ENCODE measurements at places on chromosomes 1 and 21.

DNA sequence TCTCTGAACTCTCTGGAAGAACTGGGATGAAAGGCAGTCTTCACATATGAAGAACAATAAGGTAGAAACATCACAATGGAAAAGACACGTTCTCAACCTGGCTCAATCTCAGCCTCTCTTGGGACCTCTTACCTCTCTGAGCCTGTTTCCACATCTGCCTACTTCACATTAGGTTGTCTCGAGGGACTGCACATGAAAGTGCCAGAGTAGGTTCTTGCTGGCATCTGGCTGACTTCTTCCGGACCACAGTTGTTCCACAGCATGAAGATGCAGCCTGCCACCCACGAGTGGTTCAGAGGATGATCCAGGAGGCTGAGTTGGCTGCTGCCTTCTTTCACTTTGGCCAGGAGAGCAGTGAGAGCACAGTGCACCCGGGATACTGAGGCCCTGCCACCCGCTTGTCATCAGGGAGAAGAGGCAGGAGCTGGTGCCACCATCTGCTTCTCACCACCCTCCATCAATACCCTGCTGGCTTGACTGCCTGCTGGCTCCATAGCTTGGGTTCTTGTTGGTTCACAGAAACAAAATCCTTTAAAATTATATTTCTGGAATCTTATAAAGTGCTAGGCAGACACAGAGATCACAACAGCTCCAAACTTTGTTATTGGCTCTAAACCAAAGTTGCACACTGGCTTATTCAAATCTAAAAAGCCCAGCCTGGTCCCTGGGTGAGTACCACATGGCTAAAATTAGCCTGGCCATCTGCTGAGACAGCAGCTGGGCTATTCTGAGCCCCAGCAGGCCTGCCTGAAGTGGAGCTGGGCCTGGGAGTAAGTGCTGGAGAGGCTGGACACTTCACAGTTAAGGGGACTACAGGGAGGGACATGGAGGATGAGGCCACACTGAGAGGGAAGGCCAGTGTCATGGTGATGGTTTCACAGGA, 46.9 kb upstream of the LIN9 start:
- no peak for DNase-seq

DNA sequence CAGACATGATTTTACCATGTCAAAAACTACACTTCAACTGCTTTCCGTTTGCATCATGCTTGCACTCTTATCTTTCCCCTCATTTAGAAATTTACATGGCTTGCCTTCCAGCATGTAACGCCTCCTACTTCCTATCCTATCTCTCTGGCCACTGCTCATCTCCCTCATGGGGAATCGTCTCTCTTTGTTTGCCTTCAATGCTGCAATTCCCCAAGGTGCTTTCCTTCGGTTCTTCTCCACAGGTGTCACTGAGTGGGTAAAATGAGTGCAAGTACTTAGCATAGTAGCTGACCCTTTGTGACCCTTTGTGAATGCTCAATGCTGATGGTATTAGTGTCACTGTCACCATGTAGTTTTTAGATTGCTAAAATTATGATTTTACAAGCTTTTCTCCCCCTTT, 63.1 kb downstream of the APP start:
- DNase-seq: peak; percentile 43

DNA sequence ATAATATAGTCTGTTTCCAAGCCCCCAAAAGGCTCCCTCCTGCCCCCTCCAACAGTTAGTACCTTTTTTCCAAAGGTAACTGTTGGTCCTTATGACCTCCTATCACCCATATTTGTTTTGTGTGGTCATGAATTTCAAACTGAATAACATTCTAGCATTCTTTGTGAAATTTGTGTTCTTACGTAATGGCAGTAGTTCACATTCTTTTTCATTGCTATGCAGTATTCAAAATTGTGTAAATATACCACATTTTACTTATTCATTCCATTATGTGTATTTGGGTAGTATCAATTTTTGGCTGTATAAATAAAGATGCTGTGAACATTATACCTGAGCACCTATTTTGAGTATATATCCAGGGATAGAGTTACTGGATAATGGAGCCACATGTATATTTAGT, 13.4 kb downstream of the RNF11 start:
- no peak for DNase-seq

DNA sequence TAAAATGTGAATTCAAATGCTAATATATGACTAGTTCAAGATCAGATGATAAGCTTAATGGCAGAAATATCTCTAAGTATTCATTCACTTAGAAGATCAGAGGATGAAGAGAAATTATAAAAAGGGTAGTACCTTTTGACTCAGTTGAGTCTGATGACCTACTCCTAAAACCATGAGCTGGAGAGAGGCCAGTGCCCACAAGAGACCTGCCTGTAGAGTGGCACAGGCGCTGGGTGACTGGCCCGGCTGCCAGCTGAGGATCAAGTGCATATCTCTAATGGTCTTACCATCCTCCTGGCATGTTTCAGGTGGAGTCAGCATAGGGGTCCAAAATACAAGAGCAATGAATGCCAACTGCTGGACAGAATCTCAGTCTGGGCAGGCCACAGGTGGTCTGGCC, 14.1 kb downstream of the DDAH1 start:
- DNase-seq: no peak

DNA sequence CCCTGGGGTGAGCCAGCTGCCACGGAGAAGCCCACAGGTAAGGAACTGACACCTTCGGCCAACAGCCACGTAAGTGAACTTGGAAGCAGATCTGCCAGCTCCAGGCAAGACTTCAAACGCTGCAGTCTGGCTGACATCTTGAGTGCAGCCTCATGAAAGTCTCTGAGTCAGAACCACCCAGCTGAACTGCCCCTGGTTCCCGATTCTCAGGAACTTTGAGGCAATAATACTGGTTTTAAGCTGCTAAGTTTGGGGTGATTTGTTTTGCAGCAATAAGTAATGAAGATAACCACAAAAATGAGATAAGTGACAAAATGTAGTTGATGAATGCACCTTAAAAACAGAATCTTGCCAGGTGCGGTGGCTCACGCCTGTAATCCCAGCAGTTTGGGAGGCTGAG, 48.5 kb downstream of the MAP3K7CL start:
- no peak for DNase-seq

DNA sequence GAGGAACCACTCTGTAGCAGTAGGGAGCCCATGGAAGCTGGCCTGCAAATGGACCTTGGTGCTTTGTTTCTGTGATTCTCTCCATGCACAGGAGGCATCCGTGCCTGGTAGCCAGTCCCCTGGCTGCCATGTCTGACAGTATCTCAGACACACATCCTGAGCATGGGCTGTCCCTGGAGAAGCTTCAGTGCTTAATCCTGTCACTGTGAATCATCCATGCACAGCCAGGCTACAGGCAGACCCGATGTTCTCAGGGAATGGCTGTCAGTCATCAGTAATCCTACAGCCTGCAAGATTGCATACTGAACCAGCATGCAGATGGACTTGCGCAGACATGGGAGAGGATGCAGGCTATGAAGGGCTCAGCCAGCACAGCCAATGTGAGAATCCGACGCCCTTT, 606.3 kb upstream of the PLXNA2 start:
- DNase-seq: no peak

- no peak for DNase-seq
These were observed 442.3 kb downstream of the LRRIQ3 start for GRCh38 chr1:73755649-73756048.

DNA sequence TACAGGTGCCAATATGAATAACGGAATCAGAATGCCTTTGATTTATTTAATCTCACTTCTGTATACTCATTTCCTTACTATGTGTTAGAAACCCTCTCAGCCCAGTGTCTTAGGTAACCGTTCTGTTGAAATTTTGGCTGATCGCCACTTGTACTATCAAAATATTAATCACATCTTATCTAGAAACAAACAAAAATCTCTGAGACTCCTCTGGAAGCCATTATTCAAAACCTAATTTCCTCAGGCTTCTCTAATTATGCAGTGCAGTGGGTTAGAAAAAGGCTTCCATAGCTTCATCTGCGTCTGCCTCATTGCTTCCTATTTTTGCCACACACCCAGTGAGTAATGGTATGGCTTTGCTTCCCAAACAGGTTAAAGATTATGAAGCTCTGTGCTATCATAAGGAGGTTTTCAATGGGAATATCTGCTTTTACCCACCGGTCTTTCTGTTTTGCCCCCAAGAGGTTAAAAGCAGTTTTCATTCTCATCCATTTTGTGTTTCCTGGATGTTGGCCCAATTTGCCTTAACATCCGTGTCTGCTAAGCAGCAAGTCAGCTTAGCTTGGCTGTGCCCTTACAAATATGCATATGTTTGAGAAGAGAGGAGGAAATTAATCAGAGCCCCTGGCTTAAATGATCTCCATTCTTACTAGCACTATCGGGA, 129.6 kb downstream of the RYR2 start:
- no peak for DNase-seq

DNA sequence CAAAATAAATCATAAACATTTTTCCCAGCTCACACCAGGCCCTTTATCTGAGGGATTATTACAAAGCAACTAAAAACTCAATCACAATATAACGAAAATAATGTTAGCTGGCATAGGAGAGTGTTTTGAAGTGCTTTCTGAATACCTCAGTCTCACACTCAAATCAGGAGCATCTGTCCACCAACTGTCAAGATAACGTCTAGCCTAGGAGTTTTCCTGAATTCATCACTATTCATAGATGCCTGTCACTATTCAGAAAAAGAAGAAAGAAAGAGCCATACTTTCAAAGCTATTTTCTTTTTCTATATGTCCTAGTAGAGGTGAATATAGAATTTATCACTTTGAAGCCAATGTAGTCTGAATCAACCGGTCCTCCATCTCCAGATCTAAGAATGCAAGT, 127.0 kb downstream of the AKT3 start:
- DNase-seq: no peak

- peak; percentile 72 for DNase-seq
These were observed 2.4 kb upstream of the MMP23B start for GRCh38 chr1:1629430-1630190.

- peak; percentile 88 for DNase-seq
These were observed 18.3 kb downstream of the PPT1 start for GRCh38 chr1:40078512-40079333.

Data from GM23338 (cell line).